ENCODE measurements at places on chromosomes 6 and 20.

DNA sequence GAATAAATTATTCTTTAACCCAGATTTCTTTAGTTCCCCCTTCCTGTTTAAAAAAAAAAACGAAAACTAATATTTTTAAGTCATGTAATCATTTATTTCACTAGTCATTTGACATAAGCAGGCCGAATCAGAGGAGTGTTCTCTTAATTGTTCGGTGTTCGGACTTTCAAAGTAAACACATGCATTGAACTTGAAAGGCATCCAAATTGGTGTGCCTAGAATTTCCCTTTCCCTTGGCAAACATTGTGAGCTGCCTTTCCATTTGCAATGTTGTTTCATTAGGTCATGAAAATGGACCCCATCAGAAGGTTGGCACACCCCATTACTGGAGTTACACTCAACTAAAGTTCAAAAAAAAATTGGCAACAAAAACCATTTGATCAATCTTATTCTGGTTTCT, 283.0 kb upstream of the MARCKS start:
- DNase-seq: no peak

DNA sequence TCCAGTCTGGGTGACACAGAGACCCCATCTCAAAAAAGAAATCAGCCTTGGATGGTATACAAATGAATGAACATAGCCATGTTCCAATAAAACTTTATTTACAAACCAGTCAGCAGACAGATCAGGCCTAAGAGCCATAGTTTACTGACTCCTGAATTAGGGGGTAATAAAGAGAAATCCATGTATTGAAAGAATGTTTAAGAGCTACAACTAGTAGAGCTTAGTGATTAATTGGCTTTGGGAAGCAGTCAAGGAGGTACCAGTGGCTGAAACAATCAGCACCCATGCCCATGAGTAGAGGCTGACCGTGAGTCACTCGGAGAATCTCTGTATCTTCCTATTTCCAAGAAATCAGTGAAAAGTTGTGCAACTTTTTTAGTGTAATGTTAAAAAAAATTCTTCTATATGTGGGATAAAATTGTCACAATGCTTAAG, 223.6 kb upstream of the RREB1 start:
- no peak for DNase-seq

- DNase-seq: no peak
These were observed 121.5 kb upstream of the MAN1A1 start for GRCh38 chr6:119470893-119471542.

GRCh38 chr20:55667955-55668354, 337.4 kb downstream of the CBLN4 start:
- DNase-seq: no peak

DNA sequence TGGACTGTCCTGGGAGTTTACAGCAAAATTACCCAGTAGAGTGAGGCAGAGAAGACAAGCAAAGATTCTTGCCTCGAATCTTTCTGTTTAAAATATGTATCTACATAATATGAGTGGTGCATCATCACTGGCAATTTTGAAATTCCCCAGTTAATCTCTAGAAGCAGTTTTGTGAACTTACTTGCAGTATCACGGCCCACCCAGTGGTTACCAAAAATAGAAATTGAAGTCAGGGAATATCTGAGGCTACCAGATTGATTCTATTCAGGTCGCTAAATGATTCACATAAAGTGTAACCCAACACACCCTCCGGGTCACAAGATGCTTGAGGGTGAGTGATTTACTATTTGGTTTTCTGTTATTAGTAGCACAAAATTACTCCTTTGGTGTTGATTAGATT, 111.9 kb downstream of the PPP1R14C start:
- no peak for DNase-seq

DNA sequence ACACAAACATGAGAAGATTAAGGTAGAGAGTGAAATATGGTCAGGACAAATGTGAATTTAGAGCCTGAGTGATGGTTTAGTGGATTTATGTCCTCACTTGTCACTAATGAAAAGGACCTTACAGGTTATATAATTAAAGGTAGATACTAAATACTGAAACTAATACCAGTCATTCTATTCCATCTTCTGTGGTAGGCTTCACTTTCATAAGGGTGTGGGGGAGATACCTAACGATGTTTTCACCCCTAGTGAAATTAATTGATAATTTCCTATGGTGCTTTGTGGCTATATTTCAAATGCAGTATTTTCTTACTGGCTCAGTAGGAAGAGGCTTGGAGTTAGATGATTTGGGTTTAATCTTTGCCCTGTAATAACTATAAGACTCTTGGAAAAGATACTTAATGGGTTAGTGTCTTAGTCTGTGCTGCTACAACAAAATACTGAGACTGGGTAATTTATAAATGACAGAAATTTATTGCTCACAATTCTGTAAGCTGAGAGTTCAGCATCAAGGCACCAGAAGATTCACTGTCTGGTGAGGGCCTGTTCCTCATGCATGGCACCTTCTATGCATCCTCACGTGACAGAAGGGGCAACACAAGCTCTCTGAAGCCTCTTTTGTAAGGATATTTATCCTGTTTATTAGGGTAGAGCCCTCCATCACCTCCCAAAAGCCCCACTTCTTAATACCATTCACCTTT, 21.3 kb downstream of the RNF217 start:
- no peak for DNase-seq

- no peak for DNase-seq
These were observed 953.9 kb downstream of the KIF16B start for GRCh38 chr20:15619341-15619740.

DNA sequence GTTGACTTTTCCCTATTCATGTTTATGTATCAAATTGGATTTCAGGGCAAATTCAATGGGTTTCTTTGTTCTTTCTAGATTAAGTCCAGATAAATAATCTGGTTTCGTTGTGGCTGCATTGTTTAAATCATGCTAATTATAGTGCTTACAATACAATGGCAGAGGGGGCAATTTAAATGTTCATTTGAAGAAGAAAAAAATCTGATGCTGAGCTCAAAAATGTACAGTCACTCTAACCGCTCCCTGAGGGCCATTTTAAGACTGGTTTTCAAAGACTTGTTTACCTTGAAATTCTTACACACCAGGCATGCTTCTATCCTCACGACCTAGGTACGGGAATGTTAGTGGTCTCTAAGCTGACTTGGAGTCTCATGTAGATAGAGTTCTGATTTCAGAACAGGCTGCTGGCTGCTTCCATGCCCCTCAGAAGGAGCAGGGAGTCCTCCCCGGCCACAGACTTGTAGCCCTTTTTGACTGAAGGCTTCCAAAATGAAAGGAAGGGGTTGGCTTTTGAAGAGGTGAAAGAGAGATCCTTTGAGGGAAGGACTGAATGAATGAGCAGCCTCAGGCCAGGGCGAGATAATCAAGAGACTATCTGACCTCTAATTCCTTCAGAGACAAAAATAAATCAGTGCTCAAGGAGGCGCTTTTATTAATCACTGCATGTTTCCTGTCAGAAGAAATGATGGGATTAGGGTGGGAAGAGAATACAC, 86.1 kb upstream of the ZNF217 start:
- DNase-seq: no peak

- DNase-seq: no peak
These were observed 52.8 kb downstream of the MYB start for GRCh38 chr6:135233686-135234491.

GRCh38 chr6:134400941-134401340, 83.0 kb upstream of the SGK1 start:
- no peak for DNase-seq

- DNase-seq: no peak
These were observed 187.6 kb upstream of the CDYL start for GRCh38 chr6:4588581-4588980.

DNA sequence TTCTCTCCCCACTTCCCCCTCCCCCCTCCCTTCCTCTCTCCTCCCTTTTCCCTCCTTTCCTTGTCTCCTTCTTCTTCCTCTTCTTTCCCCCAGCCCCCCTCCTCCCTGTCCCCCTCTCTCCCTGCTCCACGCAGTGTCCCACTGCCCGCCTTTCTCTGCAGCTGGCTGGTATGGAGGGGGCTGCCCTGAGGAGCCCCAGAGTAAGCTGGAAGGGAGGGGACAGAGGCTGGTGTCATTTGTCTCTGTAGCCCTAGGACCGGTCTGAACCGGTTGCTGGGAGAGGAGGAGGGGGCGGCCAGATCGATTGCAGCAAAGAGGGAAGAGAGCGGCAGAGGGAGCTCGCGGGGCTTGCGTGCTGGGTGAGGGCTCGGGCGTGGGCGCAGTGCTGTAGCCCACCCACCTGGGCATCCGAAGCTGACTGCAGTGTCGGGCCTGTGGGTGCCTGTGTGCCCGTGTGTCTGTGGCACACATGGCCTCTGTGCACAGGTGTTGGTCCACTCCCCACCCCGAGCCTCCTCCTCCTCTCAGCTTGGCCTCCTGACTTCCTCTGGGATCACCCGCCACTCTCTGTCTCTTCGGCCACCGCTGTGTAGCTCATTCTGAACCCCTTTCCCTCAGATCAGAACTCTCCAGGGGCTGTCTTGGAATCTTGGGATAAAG, 50.6 kb downstream of the SRC start:
- DNase-seq: no peak

DNA sequence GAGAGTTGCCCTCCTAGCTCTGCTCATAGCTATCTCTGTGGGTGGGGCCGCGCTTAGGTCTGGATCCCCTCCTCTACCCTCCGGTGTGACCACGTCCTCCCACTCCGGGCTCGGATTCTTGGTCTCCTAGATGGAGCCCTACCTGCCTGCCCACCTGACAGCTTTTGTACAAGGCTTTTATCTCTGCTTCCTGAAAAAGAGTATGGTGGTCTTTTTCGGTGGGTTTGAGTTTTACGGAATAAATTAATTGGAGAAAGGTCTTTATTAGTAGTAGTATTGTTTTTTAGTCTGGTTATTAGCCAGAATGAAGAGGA, 773 bp downstream of the SMAP1 start:
- DNase-seq: no peak

- DNase-seq: no peak
These were observed 60.8 kb upstream of the CARMIL1 start for GRCh38 chr6:25218346-25218745.
